ENCODE measurements at places on chromosomes 12 and 14. TPM values are rescaled to one million over a fixed set of nuclear protein-coding genes. Genes with fewer than 3 reads are reported as not detected.

DNA sequence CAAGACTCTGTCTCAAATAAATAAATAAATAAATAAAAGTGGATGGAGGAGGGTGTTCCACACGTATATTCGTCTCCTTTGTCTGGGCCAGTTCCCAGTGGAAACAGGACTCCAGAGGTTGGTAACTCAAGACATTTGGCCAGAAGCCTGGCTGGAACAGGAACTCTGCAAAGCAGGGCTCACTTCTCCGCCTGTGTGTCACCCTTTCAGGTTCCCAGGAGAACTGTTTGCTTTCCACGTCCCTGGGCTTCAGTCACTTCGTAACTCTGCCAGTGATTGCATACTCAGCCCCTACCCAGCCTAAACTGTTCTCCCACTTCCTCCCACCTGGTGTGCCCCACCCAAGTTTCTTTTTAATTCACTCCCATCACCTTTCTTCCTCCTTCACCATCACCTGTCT lies 7.0 kb upstream of the UBE2N start:
- no peak for DNase-seq

DNA sequence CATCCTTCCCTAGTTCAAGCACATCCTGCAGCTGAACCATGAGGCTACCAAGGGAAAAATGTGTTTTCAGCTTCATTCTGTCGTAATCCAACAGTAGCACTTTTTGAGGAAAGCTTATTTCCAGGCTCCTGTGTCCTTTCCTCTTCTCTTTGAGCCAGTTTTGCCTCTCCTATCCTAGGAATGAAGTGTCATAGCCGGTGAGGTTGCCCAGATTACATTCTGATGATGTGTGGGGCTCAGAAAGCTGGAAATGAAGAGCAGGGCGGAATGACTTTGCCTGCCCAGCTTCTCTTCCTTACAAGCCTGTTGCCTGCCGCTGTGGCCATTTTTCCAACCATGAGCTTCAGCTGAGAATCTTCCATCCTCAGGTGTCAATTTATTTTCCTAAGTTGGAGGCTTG lies 381.8 kb downstream of the NUAK1 start:
- DNase-seq = no peak

GRCh38 chr14:82029038-82029437 lies 495.4 kb upstream of the SEL1L start:
- DNase-seq = no peak

- no peak for DNase-seq
These were observed 16.1 kb downstream of the CLSTN3 start for GRCh38 chr12:7146228-7146627.

GRCh38 chr12:82880442-82880901 lies 193.8 kb downstream of the TMTC2 start:
- DNase-seq = no peak

DNA sequence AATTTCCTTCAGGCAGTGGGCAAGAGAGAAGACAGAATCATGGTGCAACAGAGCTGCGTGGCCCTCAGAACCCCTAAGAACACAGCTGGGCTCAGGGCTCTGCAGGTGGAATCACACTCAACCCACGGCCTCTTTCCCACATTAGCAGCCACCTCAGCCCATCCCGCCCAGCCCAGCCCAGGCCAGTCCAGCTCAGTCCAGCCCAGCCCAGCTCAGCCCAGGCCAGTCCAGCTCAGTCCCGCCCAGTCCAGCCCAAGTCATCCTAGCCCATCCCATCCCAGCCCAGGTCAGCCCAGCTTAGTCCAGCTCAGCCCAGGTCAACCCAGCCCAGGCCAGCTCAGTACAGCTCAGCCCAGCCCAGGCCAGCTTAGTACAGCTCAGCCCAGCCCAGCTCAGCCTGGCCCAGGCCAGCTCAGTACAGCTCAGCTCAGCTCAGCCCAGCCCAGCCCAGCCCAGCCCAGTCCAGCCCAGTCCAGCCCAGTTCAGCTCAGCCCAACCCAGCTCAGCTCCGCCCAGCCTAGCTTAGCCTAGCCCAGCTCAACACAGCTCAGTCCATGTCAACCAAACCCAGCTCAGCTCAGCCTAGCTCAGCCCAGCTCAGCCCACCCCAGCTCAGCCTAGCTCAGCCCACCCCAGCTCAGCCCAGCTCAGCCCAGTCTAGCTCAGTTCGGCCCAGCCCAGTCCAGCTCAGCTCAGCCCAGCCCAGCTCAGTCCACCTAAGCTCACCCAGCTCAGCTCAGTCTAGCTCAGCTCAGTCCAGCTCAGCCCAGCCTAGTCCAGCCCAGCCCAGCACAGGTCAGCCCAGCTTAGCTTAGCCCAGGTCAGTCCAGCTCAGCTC lies 183.1 kb downstream of the TMEM121 start:
- DNase-seq = no peak

DNA sequence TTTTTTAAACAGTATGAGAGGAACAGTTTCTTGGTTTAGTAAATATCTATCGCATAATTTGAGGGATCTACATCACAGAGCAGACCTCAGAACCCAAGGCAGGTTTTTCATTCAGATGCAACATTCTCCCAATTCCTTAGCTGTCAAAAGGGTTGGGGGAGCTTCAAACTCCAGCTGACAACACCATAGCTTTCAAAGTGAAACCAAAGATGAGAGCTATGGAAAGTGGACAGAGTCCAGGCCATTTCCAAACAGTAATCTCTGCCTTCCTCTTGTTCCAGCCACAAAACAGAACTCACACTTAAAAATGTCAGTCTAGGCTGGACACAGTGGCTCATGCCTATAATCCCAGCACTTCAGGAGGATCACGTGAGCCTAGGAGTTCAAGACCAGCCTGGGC lies 87.8 kb downstream of the SPRING1 start:
- no peak for DNase-seq

FAIM2 gene
- 0.22 TPM for total RNA-seq

NRXN3 gene
- not detected for total RNA-seq
